ENCODE measurements at places on chromosomes 6 and 20.

GRCh38 chr6:79742030-79742429 lies 110.9 kb downstream of the SH3BGRL2 start:
- DNase-seq: no peak

DNA sequence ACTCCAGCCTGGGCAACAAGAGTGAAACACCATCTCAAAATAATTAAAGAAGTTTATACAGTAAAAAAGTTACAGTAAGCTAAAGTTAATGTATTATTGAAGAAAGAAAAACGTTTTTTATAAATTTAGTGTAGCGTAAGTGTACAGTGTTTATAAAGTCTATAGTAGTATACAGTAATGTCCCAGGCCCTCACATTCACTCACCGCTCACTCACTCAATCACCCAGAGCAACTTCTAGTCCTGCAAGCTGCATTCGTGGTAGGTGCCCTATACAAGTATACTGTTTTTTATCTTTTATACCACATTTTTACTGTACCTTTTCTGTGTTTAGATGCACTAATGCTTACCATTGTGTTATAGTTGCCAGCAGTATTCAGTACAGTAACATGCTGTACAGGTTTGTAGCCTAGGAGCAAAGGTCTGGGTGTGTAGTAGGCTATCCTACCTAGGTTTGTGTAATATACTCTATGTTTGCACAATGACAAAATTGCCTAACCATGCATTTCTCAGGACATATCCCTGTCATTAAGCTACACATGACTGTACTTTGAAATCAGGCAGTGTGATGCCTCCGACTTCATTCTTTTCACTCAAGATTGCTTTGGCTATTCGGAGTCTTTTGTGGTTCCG lies 16.7 kb downstream of the MGME1 start:
- no peak for DNase-seq

DNA sequence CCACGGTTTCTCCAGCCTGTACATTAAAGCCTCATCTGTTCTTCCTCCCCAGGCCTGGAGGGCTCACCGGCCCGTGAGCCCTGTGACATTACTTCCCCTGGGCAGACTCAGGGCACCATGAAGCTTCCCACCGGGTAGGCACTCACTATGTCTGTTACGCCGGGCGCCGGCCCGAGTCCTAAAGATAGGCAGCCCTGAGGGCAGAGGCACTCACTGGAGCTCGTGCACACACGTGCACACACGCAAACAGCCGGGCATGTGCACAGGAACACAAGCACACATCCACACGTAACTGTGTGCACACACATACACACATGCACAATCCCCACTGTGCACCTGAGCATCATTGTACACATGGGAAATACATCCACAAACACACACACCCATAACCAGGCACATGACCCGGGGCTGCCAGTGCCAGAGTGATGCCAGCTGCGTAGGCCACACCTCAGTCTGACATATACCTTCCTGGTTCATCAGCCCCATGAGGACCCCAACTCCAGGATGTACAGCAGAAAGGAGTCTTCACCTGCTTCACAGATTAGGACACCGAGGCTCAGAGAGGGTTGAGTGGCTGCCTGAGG lies 83.7 kb downstream of the YTHDF1 start:
- no peak for DNase-seq

- DNase-seq: no peak
Measured at GRCh38 chr20:8061861-8062518, 42.4 kb upstream of the TMX4 start.

DNA sequence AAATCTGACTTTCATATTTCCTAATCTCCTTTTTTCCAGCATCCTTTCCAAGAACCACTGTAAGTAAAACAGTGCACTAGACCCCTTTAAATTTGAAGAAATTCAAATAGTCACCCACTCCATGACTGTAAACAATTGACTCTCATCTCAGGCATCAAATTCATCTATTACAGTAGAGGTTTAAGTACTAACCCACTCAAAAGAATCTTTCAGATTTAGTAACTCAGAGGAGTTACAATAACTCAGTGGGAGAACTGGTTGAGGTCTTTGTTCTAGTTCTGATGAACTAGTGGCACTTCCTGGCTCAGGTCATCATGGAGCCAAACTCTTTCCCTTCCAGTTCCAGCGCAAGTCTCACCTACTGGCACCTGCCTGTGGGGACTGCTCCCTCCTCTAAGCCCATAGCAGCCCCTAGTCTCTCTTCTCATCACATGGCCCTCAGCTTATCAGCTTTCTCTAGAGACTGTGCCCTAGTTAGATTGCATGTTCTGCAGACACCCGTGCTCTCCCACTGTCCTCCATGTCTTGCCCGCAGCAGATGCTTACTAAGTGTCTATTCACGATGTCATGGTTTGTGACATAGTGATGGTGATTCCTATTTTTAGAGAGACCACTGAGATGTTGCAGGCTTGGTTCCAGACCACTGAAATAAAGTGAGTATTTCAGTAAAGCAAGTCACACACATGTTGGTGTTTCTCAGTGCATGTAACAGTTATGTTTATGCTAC lies 196.2 kb downstream of the TBC1D7 start:
- no peak for DNase-seq

GRCh38 chr20:2631228-2631627 lies 21.2 kb upstream of the NOP56 start:
- DNase-seq: peak; percentile 9

DNA sequence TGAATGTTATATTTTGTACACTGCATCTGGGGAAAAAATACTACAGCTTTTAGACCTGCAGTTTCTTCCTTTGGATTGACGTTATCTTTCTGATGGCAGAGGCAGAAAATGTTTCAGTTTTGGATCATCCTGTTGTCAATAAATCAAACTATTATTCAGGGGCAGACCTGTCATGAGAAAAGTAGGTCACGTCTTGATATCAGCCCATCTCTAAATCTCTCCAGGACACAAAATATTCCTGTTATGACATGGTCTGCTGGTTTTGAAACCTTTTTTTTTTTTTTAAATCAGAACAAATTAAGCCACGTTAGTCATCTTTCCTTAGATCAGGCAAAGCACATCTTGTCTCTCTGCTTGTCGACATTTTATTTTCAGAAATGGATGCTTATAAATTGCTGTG lies 24.0 kb downstream of the IL20RA start:
- no peak for DNase-seq

DNA sequence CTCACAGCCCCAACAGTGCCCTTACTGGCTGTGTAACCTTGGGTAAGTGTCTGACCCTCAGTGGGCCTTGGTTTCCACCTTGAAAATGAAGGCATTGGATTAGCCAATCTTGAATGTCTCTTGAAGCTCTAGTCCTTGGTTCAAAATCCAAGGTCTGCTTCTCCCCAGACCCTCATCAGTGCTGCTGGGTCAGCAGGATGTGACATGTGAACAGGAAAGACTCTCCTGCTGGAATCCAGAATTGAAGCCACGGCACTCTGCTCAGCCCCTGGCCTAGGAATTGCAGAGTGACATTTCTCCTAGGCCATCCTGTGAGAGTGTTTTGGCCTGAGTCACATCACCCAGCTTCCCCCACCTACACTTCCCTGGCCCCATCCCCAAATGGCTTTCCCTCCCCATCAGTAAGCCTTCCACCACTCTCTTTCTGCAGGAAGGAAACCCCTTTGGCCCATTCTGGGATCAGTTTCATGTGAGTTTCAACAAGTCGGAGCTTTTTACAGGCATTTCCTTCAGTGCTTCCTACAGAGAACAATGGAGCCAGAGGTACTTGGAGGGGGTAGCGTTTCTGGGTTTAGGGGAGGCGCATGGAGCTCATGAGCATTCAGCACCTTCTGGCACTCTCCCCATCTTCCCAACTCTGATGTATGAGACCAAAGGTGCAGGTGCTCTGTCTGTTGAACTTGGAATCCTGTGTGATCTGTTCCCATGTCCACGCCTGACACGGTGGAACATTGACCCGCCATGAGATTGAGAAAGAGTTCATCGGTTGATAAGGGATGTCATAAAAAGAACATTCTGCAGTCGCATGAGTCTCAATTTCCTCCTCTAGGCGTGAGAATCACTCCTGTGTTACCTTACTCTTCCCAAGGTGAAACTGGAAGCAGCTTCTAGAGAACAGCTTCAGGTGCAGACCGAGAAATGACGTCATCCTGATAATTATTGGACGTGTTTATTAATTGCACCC lies 8.8 kb downstream of the POFUT1 start:
- no peak for DNase-seq

DNA sequence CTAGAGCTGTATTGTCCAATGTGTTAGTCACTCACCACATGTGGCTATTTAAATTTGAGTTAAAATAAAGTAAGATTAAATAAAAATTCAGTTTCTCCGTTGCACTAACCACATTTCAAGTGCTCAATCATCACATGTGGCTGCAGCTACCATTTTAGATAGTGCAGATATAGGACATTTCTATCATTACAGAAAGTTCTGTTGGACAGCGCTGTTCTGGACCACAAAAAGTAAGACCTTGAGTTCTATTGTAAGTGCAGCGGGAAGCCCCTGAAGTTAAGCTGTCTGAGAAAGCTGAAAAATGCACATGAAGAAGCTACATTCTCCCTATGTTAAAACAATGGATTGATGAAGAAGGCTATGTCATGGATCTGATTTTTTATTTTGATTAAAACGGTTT lies 1.1 kb downstream of the ORC3 start:
- DNase-seq: no peak

Measured in NAMALWA (cell line).